ENCODE measurements at places on chromosomes 16 and 17.

GRCh38 chr17:9132944-9133610, 111.8 kb downstream of the NTN1 start:
- DNase-seq = no peak

GRCh38 chr17:43834106-43834505, 1.2 kb upstream of the MPP3 start:
- no peak for DNase-seq

DNA sequence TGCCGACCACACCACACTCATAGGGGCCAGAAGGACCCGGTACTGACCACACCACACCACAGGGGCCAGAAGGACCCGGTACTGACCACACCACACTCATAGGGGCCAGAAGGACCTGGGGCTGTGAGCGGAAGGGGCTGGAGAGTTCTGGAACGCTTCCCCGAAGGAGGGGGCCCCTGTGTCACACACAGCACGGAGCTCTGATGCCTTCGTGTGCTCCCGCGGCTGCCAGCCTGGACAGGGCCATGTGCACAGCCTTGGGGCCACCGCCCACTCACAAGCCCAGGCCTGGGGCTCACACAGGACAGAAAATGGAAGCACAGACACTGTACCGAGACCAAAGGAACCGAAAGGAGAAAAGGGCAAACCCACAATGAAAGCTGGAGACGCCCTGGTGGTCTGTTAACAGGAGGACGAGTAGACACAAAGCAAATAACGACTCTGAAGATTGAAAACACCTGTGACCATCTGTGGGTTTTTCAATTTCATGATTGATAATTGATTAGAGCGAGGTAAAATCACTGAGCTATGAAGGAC, 106.5 kb upstream of the METRNL start:
- no peak for DNase-seq

DNA sequence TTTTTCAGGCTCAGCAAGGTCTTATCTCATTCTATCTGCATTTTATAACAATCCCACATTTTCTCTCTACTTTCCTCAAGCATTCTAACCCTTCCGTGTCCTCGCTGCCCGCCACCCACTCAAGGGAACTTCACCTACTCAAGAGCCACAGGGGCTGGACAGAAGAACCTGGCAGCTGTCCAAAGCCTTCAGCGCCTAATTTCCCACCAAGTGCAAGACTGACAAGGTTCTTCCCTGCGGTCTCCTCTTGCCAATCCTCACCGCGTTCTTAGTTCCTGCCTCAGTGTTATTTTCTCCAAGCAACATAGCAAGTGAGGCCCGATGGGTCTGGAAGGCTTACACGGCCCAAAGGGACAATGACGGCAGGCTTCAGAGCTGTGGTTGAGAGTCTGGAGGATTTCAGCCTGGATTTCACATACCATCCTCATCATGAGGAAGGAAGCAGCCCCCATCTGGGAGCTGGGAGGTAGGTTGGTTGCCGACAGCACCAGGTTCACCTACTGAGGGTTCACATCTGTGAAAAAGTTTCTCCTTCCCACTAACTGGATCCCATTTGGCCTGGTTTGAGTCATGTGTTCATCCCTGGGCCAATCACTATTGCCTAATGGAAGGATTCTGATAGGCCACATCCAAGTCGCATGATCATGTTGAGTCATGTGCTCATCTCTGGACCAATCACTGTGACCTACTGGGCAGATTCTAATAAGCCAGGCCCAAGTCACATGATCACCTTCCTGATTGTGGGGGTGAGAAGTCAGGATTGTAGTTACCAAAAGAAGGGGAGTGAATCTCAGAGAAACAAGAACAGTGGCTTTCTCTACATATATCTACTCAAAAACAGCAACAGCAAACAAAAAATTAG, 108.2 kb downstream of the N4BP1 start:
- no peak for DNase-seq

- DNase-seq = no peak
Observed at GRCh38 chr16:2840914-2841313, 10.8 kb downstream of the ZG16B start.

DNA sequence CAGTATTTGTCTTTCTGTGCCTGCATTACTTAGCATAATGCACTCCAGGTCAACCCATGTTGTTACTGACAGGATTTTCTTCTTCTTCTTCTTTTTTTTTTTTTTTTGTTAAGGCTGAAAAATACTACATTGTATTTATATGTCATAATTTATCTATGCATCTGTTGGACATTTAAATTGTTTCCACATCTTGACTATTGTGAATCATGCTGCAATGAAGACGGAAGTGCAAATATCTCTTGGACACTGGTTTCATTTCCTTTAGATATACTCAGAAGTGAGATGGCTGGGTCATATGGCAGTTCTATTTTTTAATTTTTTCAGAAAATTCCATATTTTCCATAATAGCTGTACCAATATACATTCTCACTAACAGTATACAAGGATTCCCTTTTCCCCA, 272.7 kb upstream of the PMFBP1 start:
- DNase-seq = no peak

DNA sequence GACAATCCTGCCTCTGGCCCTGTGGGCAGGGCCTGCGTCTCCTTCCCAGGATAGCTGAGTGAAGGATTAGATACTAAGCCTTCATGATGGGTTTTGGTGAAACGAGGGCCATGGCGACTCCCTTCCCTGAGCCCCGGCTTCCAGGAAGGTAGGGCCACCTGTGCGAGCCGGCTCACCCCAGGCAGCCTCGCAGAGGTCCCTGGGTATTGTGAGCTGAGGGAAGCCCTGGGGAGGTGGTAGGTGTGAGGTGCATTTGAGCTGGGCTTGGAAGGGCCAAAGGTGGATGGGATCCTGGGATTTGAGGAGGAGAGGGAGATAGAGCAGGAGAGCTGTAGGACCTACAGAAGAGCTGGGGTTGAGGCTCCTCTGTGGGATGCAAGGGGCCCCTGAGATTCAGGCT, 6.5 kb upstream of the P2RX1 start:
- no peak for DNase-seq

DNA sequence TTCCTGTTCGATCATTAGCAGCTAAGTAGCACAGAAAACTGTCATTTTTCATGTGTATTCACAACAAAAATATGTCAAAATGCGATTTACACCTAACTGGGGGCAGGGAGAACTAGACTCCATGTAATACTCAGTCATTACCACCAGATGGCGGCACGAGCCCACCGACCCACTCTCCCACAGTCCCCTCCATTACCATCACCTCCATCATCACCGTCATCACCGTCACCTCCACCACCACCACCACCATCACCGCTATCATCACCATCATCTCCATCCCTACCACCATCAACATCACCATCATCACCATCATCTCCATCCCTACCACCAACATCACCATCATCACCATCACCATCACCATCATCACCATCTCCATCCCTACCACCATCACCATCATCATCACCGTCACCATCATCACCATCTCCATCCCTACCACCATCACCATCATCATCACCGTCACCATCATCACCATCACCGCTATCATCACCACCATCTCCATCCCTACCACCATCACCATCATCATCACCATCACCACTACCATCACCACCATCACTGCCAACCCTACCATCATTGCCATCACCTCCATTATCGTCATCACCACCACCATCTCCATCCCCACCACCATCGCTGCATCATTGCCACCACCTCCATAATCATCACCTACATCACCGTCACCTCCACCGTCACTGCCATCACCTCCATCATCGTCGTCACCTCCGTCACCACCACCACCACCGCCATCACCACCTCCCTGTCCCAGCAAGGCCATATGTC, 14.4 kb downstream of the NDUFAF8 start:
- peak; percentile 52 for DNase-seq

DNA sequence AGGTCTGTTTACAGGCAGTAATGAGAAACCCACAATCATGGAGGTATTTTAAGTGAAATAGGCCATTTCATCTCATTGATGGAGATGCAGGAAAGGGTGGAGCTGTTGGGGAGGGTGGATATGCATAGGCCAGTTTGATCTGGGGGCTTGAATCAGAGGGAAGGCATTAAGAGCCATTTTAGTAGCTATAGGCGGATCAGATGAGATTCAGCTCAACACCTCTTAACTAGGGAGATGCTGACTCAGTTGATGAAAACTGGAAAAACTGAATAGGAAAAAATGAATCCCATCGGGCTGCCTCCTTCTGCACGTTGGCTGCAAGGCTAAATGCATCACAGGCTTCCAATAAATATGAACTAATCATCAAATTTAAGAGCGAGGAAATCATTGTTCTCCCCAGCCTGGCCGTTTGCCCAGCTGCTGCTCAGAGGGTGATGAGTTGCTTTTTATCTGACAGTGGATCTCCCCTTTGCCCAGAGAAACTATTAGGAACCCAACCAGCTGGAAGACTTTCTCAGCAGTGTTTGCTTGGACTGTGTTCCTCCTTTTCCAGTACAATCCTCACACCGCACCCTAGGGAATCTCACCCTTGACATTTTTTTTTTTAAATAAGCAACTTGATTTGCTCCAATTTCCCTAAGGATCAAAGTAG, 149.6 kb downstream of the SOX9 start:
- DNase-seq = peak; percentile 37
